Activated CD4-positive, alpha-beta T cell treated with anti-CD3 and anti-CD28 coated beads, Interleukin-2, amount 10 ng/mL, durations not matched to agents 7 days and 5 days (primary cell): ENCODE measurements at places on chromosomes 5 and 9.

GRCh38 chr5:38329132-38329715 lies 70.9 kb downstream of the EGFLAM start:
- DNase-seq, result no peak

GRCh38 chr9:95313010-95313498 lies 4.5 kb downstream of the FANCC start:
- DNase-seq, result peak; percentile 9

DNA sequence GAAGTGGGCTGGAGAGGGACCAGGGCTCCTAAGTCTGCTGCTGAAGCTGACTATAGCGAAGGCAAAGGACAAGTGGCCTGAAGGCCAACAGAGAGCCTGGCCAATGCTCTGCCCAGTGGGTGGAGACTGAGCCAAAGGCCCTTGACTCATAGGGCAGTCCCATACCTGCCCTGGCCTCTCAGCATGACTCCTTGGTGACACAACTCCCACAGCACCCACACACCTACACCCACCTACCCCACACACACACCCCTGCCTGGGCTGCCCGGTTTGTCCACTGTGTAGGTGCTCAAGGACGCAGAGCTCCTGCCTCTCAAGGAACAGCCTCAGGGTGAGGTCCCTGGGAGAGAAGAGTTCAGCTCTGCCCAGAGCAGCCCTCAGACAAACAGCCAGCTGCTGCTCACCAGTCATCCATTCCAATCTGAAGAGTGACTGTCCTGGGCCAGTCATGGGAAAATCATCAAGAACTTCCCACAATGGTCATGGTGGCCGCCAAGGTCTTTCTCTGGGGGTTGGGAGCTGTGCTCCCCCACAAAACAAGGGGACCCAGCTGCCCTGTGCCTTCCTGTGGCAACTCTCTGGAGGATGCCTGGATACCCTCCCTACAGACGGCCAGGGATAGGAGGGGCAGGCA lies 5.0 kb downstream of the TNIP1 start:
- no peak for DNase-seq

GRCh38 chr5:157280927-157281326 lies 15.0 kb downstream of the CYFIP2 start:
- DNase-seq, result no peak

DNA sequence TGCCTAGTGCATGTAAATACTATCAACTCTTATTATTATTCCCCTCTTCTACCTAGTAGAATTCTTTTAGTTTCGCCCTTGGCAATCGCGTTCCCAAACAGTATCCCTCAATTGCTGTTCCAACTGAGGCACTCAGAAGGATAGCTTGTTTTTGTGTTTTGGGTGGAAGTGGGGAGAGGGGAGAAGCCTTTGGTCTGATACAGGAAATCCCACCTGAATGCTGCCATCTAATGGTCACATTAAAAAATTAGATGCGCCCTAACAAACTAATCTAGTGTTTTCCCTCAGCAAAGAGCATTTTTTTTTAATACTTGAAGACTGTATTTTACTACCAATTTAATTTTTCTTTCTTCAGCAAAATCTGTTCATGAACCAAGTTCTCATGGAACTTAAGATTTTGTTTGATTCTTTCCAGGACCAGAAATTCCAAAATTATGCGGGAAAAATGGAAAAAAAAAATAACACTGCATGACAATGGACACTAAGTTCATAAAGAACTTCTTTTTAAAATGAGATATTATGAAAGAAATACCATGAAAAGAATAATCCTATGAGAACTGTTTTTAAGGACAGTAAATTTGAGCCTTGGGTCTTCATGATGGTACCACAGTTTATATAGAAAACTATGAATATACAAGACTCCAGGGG lies 22.2 kb upstream of the GLDC start:
- no peak for DNase-seq

GRCh38 chr5:55625589-55625909 lies 86.6 kb downstream of the SLC38A9 start:
- no peak for DNase-seq

GRCh38 chr5:10149911-10150310 lies 99.8 kb downstream of the ATPSCKMT start:
- DNase-seq, result no peak

- DNase-seq, result no peak
Measured at GRCh38 chr9:96513622-96514021, 63.7 kb downstream of the HABP4 start.

DNA sequence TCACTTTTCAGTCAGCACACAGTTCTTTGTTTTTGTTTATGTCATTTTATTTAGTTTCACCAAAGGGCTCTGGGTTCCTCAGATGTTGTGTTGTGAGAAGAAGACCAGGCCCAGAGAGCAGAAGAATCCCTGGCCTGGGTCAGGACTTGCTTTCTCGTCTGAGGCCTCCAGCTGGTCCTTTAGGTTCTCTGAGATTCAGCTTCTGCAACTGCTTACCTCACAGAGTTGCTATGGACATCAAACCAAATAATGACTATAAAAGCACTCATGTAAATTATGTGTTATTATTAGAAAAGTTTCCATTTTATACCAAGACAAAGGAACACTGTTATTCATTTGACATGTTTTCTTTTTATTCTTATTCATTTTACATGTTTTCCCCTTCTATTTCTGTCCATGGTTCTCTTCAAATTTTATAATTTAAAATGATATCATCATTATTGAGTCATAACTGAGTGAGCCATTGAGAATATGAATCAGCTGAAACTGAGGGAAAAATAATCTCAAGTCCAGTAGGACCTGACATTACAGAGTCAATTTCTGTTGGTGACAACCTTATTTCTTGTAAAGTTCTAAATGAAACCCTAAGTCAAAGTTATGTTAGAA lies 44.0 kb upstream of the GLRX start:
- DNase-seq, result no peak

DNA sequence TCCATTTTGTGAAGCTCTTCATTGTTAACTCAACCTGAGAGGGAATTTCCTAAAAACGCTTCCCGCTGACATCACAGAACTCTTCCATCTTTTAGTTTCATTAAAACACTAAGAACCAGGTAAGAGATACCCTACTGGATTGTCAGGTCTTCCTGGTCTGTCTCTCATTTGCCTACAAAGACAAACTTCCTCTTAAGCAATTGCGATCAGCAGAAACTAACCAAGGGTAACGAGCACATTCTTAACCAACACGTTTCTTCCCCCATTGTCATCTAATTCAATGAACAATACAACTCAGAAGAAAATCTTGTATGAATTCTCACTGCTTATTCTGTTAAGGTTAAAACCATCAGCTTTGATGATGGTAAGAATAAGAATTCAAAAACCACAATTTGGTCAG lies 6.6 kb downstream of the FBXW11 start:
- DNase-seq, result no peak

DNA sequence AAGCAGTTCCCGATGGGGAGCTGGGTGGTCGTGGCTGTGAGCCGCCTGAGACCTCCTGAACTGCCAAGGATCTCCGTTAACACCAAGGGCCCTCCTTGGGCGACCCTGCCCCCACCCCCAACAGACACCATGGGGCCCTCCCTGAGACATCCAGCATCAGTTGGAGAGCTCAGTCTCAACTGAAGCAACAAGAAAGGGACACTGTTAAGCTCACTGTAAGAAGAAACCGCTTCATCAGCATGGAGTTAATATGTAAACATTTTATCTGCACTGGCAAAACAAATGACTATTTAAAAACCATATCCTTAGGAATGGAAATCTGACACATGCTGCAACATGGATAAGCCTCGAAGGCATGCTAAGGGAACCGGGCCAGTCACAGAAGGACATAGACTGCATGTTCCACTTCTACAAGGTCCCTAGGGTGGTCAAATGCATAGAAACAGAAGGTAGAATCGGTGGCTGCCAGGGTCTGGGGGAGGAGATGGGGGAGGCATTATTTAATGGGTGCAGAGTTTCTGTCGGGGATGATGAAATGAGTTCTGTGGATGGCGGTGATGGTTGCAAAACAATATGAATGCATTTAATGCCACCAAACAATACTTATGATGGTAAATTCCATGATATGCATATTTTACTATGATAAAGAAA lies 47.4 kb downstream of the ROR2 start:
- DNase-seq, result no peak

- no peak for DNase-seq
Measured at GRCh38 chr5:99068944-99069650, 140.3 kb upstream of the CHD1 start.

- no peak for DNase-seq
Measured at GRCh38 chr5:102668220-102668932, 86.7 kb upstream of the PAM start.

- no peak for DNase-seq
Measured at GRCh38 chr5:98455665-98456064, 317.8 kb upstream of the RGMB start.

- no peak for DNase-seq
Measured at GRCh38 chr9:32395510-32396216, 11.2 kb downstream of the ACO1 start.

DNA sequence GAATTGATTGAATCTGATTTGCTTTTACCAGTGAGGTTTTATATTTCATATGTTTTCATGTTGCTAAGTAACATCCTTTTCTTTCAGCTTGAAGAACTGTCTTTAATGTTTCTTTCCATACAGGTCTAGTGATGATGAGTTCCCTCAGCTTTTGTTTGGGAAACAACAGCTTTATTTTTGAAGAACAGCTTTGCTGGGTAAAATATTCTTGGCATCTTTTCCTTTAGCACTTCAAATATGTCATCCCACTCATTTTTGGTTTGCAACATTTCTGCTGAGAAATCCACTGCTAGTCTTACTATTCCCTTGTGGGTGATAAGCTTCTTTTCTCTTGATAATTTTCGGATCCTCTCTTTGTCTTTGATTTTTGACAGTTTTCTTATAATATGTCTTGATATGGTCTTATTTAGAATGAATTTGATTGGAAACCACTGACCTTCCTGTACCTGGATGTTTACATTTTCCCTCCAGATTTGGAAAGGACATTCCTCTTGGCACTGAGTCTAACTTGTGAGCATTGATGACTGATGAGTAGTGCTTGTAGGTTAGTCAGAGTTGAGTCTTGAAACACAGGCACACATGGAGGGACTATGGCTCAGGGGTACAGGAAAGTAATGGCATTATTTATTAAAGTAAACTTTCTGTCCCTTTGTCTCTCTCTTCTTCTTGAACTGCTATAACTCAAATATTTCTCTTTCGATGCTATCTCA lies 220.3 kb downstream of the SPATA31D1 start:
- no peak for DNase-seq

DNA sequence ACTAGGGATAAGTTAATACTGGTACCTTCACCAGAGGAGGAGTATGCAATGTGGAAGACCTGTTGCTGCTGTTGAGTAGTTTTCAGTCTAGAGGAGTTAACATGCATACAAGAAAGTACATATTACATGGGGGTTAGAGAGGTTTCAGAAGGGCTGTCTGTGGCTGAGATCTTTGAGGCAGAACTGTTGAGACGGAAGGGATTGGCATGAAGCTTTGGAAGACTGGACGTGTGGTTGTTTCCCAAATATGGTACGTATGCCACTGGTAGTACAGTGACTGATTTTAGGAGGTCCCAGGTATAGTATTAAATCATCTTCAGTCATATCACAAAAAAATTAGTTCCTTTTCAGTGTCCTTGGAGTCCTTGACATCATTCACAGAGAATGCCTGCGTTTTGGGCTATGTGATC lies 17.6 kb downstream of the TNFAIP8 start:
- no peak for DNase-seq

- DNase-seq, result no peak
Measured at GRCh38 chr5:175752826-175753535, 95.1 kb downstream of the HRH2 start.
